ENCODE measurements at places on chromosomes 11 and 22.
A peak's percentile ranks its signal among the peaks of the same experiment; 100 is the strongest.

DNA sequence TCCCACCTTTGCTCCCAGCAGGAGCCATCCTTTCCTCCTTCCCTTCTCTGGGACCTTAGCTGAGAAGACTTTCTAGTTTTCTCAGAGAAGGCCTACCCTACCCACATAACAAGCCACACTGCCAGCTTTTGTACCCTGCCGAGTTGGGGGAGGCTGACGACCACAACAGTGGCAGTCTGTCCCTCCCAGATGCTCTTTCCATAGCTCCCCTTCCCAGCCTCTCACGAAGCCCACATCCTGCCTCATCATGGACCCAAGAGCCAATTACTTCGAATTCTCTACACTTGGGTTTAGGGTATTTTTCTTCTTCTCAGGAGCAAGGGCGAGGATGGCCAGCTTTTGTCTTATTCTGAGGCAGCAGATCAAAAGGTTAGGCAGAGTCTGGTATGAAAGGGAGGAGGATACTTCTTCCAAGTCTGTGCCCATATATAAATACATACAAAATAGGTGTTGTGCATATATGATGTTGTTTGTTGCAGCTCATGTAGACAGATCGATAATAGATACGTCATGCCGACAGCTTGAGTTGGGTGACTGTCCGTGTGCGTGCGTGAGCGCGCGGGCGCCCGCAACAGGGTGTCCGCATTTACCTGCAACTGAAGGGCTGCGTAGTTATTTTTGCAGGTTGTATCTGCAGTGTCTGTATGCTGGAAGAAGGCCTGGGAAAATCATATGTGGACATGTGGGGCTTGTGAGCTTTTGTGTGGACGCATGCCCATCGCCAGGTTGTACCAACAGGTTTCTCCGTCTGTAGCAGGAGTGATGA is 846 bp upstream of the NRGN start:
- DNase-seq: no peak

DNA sequence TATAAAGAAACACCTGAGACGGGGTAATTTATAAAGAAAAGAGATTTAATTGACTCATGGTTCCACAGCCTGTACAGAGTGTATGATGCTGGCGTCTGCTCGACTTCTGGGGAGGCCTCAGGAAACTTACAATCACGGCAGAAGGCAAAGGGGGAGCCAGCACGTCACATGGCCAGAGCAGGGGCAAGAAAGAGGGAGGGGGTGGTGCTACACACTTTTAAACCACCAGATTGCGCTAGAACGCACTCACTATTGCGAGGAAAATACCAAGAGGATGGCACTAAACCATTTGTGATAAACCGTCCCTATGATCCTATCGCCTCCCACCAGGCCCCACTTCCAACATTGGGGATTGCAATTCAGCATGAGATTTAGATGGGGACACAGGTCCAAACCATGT is 79.7 kb upstream of the CARD18 start:
- DNase-seq: no peak

DNA sequence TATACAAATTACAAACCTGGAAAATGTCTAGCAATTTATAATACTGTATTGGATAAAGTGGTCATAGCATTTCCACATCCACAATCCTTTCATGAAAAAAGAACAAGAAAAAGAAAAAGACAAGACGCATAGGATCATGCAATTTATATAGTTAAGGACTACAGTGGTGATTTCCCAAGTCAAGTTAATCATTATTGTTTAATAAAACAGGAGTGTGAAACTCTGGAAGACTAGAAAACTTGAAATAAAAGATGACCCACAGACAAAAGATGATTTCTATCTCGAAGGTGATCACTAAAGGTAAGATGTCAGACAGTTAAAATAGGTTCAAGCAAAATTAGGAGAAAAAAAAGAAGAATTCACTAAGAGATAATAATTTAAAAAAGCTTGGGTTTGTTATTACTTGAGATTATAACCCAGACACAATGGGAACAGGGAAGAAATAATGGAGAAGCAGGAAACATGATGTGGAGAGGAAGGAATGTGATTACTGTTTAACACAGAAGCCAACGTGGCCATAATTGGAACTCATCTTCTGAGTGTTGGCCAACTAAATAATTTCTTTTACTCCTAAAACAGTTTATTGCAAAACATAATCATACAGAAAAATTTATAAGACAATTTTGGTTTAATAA is 441.2 kb upstream of the ANO3 start:
- DNase-seq: no peak

DNA sequence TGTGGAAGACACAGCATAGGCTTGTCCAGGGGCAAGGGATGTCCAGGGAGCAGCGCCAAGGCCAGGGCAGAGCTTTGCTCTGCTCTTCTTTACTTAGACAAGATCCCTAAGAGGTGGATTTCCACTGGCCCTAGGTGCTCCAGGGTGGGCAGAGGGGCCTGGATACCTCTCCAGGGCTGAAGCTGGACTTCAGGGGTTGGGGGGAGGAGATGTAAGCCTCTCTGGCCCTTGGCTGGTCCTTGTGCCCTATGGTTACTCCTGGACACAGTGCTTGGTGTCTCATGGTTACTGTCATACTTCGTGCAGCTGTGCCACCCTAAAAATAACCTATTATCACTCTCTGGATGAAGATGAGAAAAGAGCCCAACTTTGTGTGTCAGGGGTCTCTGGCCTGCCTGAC is 12.9 kb upstream of the KCNJ11 start:
- DNase-seq: no peak

- no peak for DNase-seq
Observed at GRCh38 chr22:23291806-23292452, 111.6 kb downstream of the BCR start.

DNA sequence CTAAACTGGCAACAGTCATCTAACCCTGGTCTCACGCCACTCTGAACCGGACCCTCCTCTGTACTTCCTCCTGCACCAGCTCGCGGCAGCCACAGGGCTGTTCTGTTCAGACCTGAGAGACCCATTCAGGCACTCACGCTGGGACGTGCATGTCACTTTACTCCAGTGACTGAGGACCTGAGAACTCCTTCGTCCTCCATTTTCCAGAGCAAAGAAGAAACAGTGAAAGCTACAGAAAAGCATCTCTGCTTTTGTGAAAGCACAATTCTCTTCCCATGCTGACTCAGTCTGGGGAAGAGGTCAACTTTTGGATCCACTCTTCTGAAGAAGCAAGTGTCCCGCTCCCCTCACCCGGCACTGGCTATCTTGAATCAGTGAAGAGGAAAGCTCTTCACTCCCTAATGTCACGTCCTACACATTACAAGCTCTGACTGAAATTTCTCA is 24.5 kb downstream of the PISD start:
- no peak for DNase-seq

GRCh38 chr11:61919705-61920631 is 2.6 kb upstream of the RAB3IL1 start:
- DNase-seq: peak; percentile 1

GRCh38 chr22:43889860-43890253 is 2.0 kb downstream of the PNPLA5 start:
- DNase-seq: peak; percentile 51

DNA sequence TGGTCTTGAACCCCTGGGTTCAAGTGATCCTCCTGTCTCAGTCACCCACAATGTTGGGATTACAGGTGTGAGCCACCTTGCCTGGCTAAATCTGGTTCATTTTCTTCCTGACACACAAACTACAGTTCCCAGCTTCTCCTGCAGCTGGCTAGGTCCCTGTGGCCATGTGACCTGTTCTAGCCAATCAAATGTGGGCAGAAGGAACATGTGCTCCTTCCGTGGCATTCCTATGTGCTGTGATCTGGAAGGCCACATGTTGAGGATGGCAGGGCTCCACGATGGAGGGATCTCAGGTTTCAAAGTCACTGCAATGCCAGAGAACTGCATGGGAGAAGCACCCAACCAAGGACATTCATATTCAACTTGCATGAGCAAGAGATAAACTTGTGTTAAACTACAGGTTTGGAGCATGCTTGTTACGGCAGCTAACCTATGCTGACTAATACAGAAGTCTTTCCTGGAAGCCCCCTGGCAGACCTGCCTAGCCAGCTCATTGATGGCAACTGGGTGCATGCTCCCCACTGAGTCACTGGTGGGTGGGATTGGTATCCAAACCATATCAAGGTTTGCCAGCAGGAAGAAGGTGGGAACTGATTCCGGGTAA is 86.0 kb downstream of the RPS6KA4 start:
- peak; percentile 24 for DNase-seq

- no peak for DNase-seq
Observed at GRCh38 chr11:117834068-117834810, 9.7 kb upstream of the FXYD2 start.

DNA sequence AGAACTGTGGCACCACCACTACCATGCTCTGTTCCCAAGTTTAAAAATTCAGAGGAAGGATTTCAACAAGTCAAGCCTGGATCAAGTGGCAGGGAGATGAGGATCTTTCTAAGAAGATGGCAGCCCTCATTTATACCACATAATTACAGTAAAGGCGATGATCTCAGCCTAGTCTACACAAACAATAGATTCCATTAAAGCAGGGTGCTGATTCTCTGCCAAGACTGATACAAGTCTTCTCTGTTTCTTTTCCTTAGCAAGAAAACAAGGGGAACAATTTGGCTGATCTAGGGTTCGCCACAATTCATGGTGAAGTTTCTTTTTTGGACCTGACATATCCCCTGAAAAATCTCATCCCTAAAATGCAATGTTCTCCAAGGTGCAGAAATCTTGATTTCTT is 73.9 kb downstream of the PPFIBP2 start:
- DNase-seq: no peak

GRCh38 chr11:93784935-93785360 is 866 bp downstream of the MED17 start:
- peak; percentile 16 for DNase-seq

DNA sequence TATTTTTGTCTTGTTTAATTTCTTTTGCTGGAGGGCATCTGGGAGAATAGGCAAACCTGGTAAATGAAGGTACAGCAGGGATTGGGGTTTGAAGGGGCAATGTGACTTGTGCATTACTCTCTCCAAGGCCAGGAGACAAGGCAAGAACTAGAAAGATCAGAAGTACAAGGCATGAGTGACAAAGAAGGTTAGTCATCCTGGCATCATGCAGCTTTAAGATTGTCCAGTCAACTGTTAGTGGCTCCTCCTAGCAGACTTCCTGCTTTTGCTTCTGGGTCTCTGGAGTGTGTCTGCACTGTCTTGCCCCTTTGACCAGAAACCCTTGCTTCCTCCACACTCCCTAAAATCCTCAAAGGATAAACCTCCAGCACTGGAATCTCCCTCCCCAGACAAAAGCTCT is 27.2 kb upstream of the GLYATL1 start:
- no peak for DNase-seq

DNA sequence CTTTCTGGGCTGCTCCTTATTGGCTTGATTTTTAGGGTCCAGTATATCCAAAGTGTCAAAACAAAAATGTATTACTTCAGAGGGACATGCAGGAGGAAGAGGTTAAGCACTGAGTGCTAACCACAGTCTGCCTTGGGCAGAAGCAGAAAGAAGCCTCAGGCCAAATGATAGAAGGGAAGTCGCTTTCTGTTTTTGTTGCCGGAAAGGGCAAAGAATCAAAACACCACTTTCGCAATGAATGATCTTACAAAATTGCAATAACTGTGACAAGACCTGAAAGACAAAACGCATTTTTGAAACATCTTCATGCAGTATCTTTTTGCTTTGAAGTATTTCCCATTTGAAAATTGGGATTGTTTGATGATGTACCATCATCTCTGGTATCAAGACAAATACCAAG is 70.1 kb upstream of the PICALM start:
- DNase-seq: no peak

DNA sequence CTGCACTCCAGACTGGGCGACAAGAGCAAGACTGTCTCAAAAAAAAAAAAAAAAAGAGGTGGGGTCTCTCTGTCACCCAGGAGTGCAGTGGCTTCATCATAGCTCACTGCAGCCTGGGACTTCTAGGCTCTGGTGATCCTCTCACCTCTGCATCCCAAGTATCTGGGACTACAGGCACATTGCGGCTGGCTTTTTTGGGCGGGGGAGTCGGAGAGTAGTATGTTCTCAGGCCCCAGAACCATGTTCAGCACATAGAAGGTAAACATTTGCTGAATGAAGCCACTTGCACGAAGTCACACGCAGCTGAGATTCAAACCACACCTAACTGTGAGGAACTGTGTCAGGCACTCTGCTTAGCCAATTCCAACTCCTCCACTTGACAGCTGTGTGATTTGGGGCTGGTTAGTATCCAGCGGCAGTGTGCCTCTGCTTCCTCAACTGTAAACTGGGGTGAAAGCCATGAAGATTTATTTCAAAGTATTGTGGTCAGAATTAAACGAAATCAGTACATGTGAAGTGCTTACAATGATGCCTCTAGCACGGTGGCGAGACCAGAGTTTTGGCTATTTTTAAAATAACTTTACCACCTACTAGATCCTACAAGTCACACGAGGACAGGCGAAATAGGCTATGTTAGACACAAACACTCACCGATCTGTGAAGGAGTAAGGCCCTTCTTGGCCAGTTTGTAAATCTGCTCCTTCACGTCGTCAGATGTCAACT is 789 bp downstream of the RPS13 start:
- DNase-seq: peak; percentile 26

- DNase-seq: no peak
Observed at GRCh38 chr11:96197801-96198701, 144.9 kb downstream of the MAML2 start.

DNA sequence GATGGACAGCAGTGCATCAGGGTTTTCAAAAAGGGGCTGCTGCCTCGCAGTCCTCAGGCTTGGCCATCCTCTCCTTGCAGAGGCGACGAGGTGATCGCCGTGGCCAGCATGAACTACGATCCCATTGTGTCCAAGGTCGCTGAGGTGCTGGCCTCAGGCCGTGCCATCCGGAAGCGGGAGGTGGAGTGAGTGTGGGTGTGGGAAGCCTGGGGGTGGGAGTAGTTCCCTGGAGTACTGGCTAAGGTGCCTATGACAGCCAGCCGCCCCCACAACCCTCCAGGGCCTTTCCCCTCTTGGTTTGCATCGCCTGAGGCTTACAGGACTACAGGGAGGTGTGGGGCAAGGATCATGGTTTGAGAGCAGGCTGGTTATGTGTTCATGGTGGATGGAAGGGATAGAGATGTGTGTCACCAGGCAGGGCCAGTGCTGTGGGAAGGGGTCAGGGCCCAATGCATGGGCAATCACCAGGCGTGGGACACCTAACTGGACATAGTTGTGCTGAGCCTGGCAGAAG is 2.1 kb upstream of the LZTR1 start:
- no peak for DNase-seq

DNA sequence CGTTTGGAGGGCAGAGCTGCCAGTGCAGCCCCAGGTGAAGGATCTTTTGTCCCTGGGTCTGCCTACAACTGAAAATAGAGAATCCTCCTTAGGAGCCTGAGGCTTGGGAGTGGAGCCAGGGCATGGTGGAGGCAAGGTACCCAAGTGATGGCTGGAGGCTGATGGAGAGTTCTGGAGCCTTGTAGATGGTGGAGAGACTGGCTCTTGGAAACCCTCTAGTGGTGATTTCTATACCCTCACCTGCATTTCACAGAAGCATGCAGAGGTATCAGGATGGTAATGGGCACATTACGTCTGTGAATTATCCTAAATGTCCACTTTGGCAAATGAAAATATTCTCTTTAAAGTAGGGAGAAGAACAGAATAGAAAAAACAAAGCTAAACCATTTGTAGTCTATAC is 44.4 kb downstream of the INSC start:
- peak; percentile 61 for DNase-seq

GRCh38 chr11:35622070-35622469 is 3.8 kb downstream of the FJX1 start:
- peak; percentile 80 for DNase-seq
